DMS79 treated with DMSO at 0.1 percent for 48 hours (cell line): ENCODE measurements at places on chromosomes 2 and 18.

DNA sequence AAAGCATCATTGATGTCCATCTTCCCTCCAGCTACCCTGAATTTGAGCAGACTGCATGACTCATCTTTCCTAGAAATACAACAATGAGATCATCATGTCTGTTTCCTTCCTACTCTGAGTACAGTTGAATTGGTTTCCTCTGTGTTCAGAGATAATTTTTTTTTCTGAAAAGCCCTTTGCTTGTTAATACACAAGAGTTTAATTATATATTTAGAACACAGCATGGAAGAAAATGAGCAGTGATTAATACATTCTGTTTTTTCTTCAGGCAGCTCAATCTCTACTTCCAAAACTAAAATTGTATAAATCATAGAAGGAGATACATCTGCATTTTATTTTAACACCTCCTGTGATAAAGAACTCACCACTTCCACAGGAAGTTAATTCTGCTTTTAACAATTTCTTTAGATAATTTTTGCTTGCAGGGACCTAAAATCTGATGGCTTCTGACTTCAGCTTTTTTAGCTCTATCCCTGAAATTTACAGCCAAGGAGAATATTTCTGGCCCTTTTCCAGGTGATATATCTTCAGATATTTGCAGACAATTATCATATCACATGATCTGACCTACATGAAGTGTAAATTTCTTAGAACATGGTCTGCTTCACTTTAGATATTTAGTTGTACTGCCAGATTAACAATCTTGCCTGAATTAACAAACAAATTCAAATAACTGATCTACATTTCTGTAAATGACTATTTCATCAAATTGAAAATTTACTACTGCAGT lies 249.0 kb downstream of the TRIB2 start:
- DNase-seq = no peak

- no peak for DNase-seq
These were observed 9.1 kb downstream of the NEURL3 start for GRCh38 chr2:96495982-96496629.

DNA sequence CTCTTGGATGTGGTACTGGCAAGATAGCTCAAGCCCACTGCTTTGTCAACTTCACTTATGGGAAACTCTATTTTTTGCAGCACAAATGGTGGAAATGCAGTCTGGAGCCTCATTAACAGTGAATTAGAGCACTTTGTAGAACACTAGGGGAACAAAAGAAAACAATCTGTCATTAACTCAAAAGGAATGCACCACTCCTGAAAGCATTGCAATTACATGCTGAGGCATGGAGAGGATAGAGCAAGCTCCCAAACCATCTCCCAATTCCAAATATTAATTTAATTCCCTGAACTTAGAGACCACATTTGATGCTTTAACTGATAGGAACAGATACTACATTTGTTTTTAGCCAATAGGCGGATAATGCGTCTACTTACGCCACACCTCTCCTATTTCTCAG lies 32.8 kb upstream of the TANC1 start:
- no peak for DNase-seq

- DNase-seq = peak; percentile 61
These were observed 64.4 kb downstream of the LCLAT1 start for GRCh38 chr2:30511122-30512083.

- no peak for DNase-seq
These were observed 65.2 kb downstream of the ZEB2 start for GRCh38 chr2:144454466-144455287.

DNA sequence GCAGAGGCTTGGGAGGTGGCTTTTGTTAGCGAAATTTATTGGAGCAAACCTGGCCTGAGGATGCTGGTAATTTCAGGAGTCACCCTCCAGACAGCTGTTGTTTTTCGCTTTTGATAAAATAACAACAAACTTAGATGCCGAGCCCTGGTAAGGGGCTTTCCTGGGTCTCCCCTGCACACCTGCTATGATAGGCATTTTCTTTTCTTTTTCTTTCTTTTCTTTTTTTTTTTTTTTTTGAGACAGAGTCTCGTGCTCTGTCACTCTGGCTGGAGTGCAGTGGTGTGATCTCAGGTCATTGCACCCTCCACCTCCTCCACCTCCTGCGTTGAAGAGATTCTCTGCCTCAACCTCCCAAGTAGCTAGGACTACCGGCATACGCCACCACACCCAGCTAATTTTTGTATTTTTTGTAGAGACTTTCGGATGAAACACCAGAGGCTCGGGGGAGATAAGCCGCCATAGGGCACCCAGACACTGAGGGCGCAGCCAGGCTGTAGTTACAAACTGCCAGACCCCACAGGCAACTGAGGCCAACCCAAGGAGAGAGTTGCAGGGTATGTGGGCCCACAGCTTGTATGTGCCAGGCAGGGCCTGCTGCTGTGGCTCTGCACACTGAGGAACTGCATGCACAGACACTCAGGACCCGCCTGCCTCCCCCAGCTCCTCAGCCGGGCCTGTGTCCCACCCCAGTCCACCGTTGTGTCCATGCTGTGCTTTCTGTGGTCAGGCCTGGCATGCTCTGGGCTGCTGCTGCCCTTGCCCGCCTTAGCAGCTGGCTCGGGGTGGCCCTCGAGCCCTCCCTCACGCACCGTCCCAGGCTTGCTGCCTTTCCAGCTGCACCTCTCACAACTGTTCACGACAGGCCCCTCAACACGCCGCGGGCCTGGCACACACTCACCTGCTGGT lies 3.9 kb downstream of the GYPC start:
- DNase-seq = no peak

DNA sequence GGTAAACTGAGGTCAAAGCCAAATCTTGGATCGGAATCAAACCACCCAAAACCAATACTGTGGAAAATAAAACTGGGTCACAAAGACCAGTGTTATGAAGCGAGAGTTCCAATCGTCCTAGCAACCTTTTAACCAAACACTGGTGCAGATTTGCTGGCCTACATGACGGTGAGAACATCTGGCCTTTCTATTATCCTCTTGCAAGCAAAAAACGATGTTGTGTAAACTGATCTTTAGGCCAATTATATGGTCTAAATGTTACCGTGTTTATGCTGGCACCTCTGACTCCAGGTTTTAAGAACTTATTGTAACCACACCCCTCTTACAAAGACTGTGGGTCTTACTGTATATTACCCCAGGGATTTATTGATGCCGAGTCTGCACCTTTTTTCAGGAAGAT lies 145.9 kb downstream of the GFPT1 start:
- DNase-seq = no peak

GRCh38 chr2:218003981-218004419 lies 1.2 kb upstream of the TNS1 start:
- DNase-seq = no peak

DNA sequence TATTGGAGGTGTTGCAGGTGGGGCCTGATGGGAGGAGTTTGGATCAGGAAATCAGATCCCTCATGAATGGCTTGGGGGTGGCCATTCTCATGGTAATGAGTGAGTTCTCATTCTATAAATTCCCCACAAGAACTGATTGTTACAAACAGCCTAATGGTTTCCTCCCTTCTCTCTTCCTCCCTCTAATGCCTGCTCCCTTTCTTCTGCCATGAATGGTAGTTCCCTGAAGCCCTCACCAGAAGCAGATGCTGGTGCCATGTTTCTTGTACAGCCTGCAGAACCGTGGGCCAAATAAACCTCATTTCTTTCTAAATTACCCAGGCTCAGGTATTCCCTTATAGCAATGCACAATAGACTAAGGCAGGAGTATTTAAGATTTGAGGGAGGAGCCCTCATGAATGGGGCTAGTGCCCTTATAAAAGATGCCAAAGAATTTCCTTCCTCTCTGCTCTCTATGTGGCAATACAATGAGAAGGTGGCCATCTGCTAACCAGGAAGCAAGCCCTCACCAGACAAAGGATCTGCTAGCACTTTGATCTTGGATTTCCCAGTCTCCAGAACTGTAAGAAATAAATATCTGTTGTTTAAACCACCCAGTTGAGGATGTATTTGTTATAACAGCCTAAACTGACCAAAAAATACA lies 251.8 kb downstream of the ZEB2 start:
- no peak for DNase-seq

- no peak for DNase-seq
These were observed 34.0 kb downstream of the HAT1 start for GRCh38 chr2:171956135-171956825.

DNA sequence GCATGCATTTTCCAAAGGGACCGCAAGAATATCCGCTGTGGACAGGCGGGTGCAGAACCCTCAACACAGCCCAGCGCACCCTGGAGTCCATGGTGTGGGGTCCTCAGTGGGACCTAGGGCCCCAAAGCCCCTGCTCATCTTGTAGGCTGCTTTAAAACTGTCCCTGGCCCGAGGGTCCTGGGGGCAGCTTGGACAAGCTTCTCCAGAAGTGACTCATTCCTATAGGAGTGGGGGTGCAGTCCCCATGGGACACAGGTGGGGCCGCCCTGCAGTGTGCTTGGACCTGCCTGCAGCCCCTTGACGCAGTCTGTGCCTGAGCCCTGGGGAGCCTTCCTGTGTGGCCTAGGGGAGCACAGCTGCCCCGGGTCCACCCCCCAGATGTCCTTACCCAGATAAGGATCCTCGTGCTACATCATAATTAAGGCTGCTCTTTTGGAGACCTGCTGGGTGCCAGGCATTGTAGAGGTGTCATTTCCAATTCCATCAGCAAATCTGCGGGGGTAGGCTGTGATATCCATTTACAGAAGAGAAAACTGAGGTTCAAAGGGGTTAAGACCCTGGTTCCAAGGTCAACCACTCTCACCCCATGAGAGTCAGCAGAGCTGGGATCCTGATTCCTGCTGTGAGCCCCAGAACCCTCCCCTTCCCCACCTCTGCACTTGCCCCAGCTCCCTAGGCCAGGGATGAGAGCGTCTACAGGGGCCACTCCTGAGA lies 1.7 kb upstream of the HS6ST1 start:
- DNase-seq = no peak

DNA sequence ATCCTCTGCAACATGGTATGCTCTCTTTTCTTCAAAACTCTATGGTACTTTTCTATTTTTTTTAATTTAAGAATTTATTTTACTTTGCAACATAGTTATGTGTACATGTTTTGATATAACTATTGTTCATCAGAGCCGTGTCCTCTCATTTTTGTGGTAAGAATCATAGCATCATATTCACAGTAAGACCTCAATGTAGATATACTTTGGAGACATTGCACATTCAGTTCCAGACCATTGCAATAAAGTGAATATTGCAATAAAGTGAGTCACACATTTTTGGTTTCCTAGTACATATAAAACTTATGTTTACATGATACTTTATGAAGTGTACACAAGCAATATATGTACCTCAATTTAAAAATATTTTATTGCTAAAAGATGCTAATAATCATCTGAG lies 22.7 kb upstream of the LINC00305 start:
- DNase-seq = no peak

DNA sequence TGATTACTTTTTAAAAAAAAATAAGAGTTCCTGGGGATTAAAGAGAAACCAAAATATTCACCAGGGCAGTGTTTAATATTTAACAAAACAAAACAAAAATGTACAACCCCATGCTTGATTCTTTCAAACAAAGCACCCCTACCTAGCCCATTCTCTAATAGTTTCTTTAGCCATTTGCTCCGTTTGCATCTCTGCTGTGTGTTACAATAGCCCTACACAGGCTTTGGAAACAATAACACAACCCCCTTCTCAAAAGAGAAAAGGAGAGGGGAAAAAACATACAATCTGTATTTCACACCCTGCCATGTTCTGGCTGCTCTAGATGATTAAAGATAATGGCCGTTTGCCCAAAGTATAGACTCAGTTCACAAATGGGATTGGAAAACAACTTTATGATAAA lies 302.9 kb downstream of the CPS1 start:
- no peak for DNase-seq

DNA sequence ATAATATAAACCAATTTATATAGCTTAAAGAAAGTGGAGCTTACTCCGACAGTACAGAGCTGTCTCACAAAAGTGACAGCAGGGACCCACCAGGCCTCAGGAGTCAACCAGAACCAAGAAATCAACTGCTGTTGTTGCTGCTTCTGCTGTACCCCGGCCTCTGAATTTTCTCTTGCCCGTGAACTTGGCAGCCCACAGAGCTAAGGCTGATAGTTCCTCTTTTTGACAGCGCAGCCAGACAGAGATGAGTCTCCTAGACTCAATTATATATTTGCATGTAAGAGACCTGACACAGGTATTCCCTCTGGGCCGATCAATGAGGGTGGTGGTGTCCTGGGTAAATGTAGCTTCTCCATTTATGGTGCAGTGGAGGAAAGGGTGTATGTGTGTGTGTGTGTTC lies 109.4 kb downstream of the KCTD1 start:
- DNase-seq = no peak

DNA sequence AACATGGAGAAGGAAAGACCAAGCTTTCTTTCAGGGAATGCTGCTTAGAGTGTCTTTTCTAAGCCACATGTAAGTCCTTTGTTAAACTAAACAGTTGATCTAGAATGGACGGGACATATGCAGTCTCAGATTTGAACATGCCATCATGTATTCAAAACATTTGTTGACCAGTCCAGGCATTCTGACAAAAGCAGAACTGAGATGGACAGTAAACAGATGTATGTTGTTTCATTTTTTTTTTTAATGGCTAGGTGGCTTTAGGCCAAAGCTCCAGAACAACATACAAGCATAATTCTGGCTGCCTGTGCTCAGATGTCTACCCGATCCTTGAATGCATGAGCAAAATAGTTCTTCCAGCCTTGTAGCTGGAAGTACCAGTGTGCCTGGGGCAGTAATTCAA lies 1211.4 kb upstream of the FAM98A start:
- no peak for DNase-seq

GRCh38 chr2:218856167-218856895 lies 3.3 kb upstream of the WNT6 start:
- no peak for DNase-seq

DNA sequence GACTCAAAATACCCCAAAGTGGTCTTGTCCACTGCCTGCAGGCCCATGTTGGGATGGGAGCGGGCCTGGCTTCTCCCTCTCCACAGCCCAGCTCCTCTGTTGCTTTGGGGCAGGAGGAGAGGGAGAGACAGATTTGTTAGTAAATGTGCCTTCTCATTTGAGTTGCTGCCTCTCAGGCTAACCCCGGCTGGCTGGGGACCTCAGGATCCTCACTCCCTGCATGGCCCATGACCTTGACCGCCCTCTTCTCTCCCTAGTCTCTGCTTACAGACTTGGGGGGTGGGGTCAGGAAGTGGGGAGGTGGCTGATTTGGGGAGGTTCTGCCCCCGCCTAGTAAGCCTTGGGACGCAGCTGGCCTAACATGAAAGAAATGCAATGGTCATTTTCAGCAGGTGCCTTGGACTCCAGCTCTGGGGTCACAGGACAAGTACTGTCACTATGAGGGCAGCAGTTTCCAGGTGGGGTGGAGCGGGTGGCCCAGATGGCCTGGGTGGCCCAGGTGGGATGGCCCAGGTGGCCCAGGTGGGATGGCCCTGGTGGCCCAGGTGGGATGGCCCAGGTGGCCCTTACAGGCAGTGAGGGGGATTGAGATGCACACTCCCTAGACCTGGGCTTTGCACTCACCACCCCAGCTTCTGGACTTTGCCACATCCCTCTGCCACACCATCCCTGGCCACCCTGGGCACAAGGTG lies 24.1 kb downstream of the HJURP start:
- no peak for DNase-seq

DNA sequence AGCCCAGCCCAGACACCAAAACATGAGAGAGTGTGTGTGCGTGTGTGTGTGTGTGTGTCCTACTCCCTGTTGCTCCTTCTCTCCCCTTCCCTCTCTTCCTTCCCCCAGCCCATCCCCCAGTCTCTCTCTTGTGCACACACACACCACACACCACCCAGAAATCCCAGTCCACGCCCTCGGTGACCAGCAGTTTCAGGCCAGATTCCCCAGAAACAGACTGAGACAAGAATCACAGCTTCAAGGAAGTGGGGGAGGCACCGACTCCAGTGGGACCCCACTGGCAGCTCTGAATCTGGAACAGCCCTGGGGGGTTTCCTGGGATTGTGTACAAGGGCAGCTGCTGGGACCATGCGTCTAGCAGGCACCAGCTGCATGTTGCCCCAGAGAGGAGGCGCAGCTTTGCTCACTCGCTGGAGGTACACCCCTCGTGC lies 113.5 kb downstream of the NDUFA10 start:
- DNase-seq = no peak
